Cortex of kidney (tissue), 1 donor: ENCODE measurements at places on chromosomes 16 and 17.

DNA sequence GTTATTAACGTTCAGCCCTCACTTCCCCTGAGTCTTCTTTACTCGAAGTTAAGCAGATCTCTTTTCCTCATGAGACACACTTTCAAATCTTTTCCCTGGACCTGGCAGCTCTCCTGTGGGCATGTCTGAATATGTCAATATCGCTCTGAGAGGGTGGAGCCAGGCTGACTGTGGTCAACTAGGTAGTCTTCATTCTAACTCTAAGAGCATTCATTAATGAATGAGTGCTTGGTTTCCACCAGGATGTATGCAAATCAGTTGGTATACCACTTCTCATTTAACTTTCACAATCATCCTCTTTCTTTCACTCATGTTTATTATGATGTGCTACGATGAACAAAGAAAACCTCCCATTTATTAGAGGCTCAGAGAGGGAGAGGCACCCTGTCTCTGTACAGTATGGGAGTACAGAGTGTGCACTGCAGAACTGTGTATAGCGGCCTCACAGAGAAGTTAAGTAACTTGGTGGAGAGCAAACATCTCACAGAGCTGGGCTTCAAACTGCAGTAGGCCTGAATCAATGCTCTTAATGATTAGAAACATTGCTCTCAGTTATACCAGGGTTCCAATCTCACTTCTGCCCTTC, 39.9 kb downstream of the OTOA start:
- no peak for DNase-seq

DNA sequence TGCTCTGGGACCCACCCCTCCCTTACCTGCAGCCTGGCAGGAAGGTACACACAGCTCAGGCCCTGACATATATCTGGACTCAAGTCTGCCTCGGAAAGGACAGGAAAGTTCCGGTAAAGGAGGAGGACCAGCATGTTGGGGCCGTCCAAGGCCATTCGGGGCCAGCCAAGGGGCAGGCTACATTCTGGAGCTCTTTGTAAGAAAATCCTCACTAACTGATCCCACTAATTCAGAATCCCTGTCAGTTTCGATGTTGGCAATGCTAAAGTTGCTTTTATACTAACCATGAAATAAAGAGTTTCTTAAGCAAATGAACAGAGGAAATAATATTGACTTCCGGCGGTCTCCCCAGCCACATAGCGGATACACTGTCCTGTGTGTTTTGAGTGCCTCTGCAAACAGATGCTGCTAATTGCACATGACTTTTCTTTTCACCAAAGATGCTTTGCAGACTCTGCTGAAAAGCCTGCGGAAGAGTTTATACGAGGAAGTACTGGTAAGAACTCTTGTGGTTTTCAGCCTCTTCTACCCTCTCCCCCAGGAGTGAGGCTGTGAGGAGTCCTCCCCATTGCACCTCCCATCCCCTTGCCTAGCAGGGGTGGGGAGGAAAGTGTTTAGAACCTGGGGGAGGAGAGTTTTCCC, 54.8 kb downstream of the PLXDC1 start:
- DNase-seq = no peak

DNA sequence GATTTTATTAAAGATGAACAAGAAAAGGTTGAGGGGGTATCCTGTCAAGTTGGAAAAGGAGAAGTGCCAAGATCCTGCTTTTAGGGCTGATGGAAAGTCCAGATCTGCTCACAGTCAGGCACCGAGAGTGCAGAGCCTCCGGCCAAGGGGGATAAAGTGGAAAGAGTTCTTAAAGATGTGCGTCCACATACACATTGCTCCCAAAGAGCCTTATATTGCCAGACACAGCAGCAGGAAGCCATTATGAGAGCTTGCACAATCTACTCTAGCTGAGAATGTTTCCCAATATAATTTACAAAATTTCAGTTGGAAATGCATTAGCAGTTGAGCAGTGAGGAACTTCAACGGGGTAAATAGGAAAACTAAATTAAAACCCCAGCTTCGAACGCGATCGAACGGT, 95.6 kb downstream of the SALL1 start:
- no peak for DNase-seq

GRCh38 chr17:58507123-58507634, 7.3 kb downstream of the MTMR4 start:
- DNase-seq = no peak

- DNase-seq = no peak
These were observed 14.0 kb upstream of the OR1E2 start for GRCh38 chr17:3447625-3448024.

GRCh38 chr17:80101946-80102663, 724 bp downstream of the GAA start:
- no peak for DNase-seq

- no peak for DNase-seq
These were observed 753.2 kb upstream of the EEF2KMT start for GRCh38 chr16:5850632-5851392.

GRCh38 chr17:46770818-46771560, 47.5 kb downstream of the WNT3 start:
- DNase-seq = no peak

- no peak for DNase-seq
These were observed 129.7 kb upstream of the PMFBP1 start for GRCh38 chr16:72301523-72302236.

DNA sequence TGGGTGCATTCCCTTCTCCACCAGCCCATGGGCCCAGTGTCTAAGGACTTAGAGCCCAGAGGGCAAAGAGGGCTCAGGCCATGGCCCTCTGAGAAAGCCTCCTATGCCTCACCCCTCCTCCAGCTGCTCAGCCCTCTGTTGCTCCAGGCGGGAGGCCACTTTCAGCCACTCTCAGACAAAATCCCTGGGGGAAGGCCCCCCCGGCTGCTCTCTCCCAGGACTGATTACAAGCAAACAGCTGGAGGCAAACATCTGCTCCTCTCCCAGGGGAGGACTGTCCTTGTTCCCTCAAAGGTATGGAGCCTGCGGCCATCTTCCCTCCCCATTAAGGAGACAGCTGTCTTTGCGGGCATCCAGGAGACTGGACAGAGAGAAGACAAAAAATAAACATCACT, 54.9 kb upstream of the DLX4 start:
- DNase-seq = no peak

GRCh38 chr17:1568950-1569810, 6.6 kb upstream of the PITPNA start:
- no peak for DNase-seq

DNA sequence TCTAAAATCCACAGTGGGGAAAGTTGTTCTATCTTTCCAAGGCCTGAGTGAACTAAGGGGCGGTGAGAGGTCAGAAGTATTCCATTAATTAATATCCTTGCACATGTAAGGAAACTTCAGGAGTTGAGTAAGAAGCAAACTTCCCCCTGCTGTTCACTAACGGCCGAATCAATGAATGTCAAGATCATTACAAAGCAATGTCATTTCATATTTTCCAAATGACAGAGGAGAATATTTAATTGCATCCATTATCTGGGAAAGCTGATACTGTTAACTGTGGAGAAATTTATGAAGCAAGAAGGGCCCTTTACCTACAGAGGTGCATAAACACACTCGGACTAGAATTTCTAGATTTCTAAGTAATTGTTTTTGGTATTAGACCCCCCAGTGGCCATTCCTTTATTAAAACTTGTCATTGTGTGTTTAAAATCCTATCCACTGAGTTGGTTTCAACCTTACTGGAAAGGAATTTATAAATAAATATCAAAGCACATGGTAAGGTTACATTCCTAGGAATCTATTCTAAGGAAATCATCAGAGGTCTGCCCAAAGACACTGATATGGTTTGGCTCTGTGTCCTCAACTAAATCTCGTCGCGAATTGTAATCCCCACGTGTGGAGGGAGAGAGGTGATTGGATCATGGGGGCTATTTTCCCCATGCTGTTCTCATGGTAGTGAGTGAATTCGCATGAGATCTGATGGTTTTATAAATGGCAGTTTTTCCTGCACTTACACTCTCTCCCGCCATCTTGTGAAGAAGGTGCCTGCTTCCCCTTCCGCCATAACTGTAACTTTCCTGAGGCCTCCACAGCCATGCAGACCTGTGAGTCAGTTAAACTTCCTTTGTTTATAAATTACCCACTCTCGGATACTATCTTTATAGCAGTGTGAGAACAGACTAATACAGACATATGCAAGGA, 20.4 kb upstream of the SMURF2 start:
- no peak for DNase-seq

GRCh38 chr16:85445064-85445778, 167.9 kb upstream of the GSE1 start:
- DNase-seq = no peak

GRCh38 chr16:68083861-68084503, 1.2 kb upstream of the NFATC3 start:
- no peak for DNase-seq

- no peak for DNase-seq
These were observed 50.5 kb upstream of the CHMP6 start for GRCh38 chr17:80941171-80941570.

DNA sequence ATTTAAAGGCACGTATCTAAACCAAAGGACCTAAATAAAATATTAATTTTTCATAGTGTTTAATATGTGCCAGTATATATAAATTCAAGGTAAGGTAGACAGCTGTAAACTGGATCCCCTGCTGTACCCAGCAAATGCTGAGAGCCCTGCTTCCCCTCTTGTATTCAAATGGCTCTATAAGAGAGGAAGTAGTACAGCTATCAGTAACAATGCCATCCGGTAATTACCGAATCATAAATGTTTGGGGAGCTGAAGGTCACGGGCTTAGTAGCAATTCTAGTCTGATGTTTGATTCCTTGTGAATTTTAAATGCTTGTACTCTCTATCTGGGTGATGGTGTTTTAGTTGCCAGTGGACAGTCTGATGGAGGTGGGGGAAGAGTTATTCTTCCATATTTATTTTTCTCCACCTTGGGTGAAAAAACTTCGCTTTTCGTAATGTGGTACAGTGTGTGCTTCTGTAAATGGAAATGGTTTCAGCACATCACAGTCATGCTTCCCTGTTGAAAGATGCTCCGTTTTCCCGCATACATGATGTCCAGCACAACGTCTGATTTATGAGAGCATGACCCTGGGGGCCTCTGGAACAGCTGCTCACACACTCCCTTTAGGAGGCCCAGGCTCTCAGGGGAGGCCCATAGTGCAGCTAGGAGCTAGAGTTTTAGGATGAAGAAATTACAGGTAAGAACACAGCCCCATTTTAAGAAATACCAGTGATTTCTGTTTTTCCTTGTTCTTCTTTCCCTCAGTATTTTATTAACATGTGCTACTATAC, 423.9 kb downstream of the WWOX start:
- no peak for DNase-seq

- DNase-seq = no peak
These were observed 1.1 kb upstream of the FASN start for GRCh38 chr17:82098939-82099763.
